Cortex of kidney (tissue), 1 donor: ENCODE measurements at places on chromosomes 16 and 17.

- DNase-seq: no peak
Observed at GRCh38 chr17:9284884-9285283, 263.6 kb downstream of the NTN1 start.

- DNase-seq: no peak
Observed at GRCh38 chr17:28592260-28592659, 6.6 kb downstream of the SPAG5 start.

DNA sequence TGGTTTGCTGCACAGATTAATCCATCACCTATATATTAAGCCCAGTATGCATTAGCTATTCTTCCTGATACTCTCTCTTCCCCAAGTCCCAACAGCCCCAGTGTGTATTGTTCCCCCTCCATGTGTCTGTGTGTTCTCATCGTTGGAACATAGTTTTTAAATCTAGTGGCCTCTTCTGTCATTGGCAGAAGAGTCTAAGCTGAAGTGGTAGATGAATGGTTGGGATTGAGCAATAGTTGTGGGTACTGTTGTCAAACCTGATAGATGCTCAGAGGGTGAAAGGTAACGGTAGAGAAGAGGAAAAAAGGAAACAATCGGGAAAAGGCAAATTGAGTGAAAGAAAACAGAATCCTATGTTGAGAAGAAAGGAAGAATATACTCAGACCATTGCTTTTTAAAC, 29.9 kb downstream of the MAP3K3 start:
- no peak for DNase-seq

GRCh38 chr17:65523853-65524664, 37.4 kb downstream of the AXIN2 start:
- DNase-seq: no peak

DNA sequence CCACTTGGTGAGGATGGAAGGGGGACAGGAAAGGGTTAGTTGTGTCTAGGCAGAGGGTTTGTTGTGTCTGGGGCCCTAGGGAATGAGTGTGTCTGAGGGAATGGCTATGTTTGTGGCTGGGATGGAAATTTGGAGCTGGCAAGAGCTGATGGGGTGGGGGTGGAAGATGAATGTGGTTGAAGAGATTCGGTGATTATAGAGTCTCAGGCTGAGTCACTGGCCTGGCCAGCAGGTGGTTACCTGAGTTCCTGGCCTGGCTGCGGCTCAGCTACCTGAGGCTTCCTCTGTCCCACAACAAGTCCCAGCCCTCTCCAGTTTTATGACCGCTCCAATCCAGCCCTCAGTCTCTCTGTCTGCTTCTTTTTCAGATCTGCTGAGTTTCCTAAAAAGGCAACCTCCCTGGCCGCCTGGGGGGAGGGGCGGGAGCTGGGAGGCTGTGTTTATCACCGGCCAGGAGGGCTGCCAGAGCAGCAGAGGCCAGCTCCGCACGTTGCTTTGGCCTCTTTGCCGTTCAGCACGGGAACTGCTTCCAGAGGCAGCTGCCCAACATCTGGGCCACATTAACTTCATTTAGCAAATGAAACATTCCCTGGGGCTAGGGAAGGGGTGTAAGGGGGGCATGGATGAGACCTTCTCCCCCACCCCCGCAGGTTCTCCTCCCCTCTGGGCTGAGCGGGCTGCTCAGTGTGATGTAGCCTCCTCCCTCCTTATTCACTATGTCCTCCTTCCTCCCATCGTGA, 21.8 kb downstream of the ITGB3 start:
- DNase-seq: no peak

GRCh38 chr16:26647870-26648269, 418.9 kb upstream of the C16orf82 start:
- DNase-seq: no peak

GRCh38 chr17:82828875-82829487, 10.8 kb downstream of the ZNF750 start:
- DNase-seq: no peak

DNA sequence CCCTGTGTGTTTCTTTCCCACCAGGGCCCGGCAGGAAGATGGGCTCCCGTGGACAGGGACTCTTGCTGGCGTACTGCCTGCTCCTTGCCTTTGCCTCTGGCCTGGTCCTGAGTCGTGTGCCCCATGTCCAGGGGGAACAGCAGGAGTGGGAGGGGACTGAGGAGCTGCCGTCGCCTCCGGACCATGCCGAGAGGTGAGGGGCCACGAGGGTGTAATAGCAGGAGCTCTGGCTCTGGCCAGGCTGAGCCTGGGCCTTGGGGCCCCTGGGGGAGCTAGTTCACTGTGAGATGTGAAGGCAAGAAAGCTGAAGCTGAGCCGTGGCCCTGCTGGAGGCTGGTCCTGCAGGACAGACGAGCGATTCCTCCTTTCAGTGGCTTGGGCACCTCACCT, 20.0 kb downstream of the C1QTNF1 start:
- no peak for DNase-seq

GRCh38 chr16:50403491-50403890, 34.7 kb upstream of the BRD7 start:
- no peak for DNase-seq

- no peak for DNase-seq
Observed at GRCh38 chr16:27774779-27775178, 224.8 kb downstream of the KATNIP start.

GRCh38 chr17:28118362-28118761, 75.9 kb downstream of the NLK start:
- no peak for DNase-seq

- no peak for DNase-seq
Observed at GRCh38 chr17:38896346-38896954, 26.6 kb downstream of the LASP1 start.

DNA sequence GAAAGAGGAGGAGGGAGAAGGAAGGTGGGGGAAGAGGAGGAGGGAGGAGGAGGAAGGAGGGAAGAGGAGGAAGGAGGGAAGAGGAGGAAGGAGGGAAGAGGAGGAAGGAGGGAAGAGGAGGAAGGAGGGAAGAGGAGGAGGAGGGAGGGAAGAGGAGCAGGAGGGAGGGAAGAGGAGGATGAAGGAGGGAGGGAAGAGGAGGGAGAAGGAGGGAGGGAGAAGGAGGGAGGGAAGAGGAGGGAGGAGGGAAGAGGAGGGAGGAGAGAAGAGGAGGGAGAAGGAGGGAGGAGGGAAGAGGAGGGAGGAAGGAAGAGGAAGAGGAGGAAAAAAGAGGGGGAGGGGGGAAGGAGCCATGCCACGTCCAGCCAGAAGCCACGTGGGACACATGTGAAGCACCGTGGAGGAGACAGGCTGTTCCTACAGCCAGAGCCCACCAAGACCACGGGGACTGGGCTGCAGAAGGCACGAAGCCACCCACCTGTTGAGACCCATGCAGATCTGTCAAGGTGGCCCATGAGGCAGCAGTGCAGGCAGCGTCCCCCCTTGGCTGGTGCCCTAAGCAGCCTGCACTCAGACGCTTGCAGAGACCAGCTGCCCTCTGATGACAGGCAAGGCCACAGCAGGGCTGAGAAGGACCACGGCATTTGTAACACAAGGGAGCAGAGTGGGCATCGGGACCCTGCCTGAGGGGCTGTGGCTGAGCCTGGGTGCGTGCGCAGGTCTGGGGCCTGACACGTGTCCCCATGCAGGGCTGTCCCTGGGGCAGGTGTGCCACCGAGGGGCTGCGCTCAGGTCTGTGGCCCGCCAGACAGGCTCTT, 10.3 kb downstream of the NDUFAF8 start:
- no peak for DNase-seq

DNA sequence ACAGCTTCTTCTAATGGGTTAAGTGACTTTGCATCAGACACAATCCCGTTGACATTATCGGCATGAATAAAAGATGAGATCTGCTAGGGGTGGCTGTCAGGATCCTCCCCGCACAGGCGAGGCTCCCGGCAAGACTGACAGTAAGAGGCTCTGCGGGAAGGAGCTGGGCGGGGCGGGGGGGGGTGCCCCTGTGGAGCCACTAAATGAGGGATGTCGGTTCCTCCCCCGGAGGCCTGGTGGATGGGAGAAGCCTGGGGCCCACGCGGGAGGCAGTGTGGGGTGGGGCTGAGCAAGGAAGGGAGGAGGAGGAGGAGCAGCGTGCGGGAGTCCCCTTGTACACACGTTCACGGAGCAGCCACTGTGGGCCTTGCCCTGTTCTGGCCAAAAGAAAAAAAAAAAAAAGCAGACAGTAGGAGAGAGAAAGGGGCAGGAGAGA, 190.9 kb upstream of the GSE1 start:
- no peak for DNase-seq

GRCh38 chr16:14428043-14428442, 202.0 kb downstream of the PARN start:
- DNase-seq: no peak

- no peak for DNase-seq
Observed at GRCh38 chr17:17757956-17758845, 76.9 kb downstream of the RAI1 start.

- no peak for DNase-seq
Observed at GRCh38 chr16:67183-67791, 5.1 kb downstream of the RHBDF1 start.

DNA sequence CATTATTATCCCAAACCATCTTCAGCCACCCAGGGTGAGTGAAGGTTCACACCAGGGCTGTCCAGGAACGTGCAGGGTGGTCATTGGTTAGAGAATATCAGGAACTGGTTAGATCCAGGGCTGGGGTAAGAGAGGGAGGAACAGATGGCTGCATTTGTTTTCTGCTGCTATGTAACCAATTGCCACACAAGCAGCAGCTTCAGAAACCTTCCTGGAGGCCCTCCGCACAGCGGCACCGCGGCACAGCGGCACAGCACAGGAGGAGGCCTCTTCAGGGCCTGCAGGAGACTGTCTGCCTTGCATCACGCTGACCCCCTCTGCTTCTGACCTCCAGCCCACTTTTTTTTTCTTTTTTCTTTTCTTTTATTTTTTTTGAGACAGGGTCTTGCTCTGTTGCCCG, 86.1 kb downstream of the KCNJ12 start:
- DNase-seq: no peak

- no peak for DNase-seq
Observed at GRCh38 chr17:66525338-66525737, 222.9 kb downstream of the PRKCA start.

DNA sequence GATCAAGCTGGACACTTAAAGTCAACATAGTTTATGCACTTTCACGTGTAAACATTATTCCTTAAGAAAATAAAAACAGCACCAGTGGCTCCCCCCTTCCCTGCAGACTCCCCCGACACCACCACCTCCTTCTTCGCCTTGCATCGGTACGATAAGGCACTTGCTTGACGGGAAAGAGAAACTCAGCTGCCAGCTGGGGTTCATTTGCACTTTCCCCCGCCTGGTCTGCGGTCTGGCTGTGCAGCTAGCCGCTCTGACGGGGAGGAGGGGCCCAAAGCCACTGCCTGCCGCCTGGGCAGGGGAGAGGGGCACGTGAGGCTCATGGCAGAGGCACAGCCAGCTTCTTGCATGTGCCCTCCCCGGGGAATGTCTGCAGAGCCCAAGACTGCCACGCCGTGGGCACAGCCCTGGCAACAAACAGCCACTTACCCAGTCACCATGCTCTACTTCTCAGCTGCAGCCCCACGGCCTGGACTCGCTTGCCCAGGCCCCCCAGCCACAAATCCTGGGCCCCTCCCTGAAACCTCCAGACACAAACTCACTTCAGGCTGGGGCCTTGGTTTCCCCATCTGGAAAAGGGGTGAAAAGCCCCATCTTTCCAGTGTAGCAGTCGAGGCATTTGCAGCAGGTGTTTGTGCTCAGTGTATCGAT, 16.5 kb upstream of the PRM1 start:
- DNase-seq: no peak

DNA sequence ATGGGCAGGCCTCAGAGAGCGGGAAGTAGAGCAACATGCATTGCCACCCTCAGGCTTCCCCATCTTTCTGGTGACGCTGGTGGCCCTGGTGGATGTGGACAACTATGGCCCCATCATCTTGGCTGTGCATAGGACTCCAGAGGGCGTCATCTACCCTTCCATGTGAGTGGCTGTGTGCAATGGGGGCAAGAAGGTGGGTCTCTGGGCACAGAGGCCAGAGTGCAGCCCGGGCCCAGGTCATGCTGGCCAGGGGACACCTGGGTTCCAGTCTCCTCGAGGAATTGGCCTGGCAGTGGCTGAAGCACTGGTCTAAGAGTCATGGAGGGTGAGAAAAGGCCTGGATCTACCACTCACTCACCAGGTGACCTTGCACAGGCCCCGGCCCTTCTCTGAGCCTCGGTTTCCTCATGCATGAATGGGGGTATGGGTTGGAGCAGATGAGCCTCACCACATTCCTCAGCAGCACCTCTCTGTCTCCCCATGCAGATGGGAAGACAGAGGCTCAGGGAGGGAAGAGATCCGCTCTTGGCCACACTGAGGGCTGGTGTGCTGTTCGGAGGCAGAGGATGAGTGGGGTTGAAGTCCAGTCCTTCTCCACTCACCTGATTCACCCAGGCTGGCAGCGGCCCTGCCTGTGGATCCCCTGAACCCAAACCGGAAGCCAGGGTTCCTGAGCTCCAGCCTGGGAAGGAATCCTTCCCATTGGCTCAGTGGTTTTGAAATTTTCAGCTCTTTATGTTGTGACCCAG, 7.2 kb upstream of the ADGRG3 start:
- DNase-seq: no peak

DNA sequence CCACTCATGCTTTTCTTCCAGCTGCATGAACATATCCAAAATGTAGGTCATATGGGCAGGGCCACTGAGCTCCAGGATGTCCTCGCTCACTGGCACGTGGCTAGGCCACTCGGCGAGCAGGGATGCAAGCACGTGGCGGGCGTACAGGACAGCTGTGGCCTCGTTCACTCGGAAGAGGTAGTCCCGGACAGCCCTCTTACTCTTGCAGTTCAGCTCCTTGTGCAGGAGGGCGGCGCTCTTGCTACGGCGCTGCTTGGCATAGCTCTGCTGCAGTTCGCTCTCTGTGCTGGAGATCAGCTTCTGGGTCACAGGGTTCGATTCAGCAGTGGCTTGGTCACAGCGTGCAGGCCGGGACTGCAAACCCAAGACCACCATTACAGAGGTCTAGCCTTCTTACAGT, 53.1 kb upstream of the ATP2A3 start:
- no peak for DNase-seq

- no peak for DNase-seq
Observed at GRCh38 chr17:75614006-75614405, 19.2 kb upstream of the SMIM5 start.

GRCh38 chr17:39667262-39667944, 850 bp upstream of the PNMT start:
- no peak for DNase-seq

DNA sequence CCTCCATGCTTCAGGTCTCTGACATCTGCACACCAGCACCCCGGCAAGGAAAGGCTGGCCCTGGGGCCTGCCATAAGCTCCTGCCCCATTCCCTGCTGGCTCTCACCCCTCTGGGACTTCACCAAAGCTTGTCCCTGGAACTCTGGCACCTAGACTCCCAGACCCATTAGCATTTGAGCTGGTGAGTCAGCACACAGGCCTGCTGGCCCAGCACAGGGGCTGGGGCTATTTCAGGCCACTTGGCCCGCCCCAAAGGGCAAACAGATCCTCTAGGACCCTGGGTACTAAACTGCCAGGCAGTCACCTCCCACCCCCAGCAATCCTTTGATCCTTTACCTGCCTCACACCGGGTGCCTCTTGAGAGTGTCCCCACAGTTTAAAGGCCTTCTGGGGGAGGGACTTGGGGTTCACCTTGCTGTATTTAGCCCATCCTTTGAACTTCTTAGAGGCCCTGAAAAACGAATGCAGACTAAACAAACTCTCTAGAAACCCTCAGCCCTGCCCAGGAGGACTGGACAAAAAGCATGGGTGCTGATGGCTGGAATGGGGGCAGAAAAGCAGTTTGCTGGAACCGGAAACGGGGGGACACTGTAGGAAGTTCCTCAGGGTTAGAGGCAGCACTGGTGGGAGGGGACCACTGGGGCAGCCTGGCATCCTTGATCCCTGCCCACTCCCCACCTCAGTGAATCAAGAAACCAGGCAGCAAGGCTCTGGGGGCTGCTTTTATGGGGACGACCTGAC, 3.2 kb upstream of the SAMD14 start:
- no peak for DNase-seq
